Spinal cord (tissue), 10 donors: ENCODE measurements at places on chromosomes 7 and 10. TPM values are rescaled to one million over a fixed set of nuclear protein-coding genes. Genes with fewer than 3 reads are reported as not detected.

The PLXDC2 gene
- 25.3 TPM for polyA plus RNA-seq

The LDB3 gene
- 4.3 TPM for polyA plus RNA-seq

The OR2A1 gene
- 0.29 TPM for polyA plus RNA-seq

The NANOS1 gene
- 24.3 TPM for polyA plus RNA-seq

The PON1 gene
- 1.2 TPM for polyA plus RNA-seq

The MINDY4 gene
- 9.1 TPM for polyA plus RNA-seq

The SPDYE8 gene
- 0.36 TPM for polyA plus RNA-seq

The PLXNA4 gene
- polyA plus RNA-seq = 21.2 TPM

The SH2D4B gene
- 0.14 TPM for polyA plus RNA-seq

The ANKRD30A gene
- polyA plus RNA-seq = not detected

The VSTM2A gene
- polyA plus RNA-seq = 123 TPM

The DEPP1 gene
- polyA plus RNA-seq = 8.1 TPM

The TUBAL3 gene
- polyA plus RNA-seq = 0.18 TPM

The ZNF804B gene
- 0.96 TPM for polyA plus RNA-seq

The NUDT13 gene
- polyA plus RNA-seq = 5.4 TPM
